ENCODE measurements at places on chromosomes 16 and 17. TPM values are rescaled to one million over a fixed set of nuclear protein-coding genes. Genes with fewer than 3 reads are reported as not detected.

GRCh38 chr17:69524854-69525253, 110.4 kb downstream of the MAP2K6 start:
- DNase-seq, result no peak

GRCh38 chr17:16477255-16477654, 14.7 kb downstream of the LRRC75A start:
- no peak for DNase-seq

DNA sequence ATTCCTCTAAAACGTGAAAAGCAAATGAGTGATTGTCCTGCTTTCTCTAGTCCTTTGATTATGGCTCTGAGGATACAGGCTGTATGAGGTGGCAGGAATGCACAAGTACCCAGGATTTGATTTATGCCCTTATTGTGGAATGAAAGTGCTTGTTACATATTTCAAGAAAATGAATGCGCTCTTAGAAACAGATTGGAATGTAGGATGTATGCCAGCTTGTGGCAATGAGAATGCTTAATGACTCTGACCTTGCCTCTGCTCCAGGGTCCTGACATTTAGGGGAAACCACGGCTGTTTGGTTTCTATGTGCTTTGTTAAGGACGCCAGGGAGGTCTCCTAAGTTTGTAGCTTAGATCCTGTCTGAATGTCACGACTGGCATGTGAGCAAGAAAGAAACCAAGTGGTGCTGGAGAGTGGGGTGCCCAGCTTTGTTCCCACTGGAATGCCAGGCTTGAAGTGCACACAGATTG, 22.0 kb downstream of the PRCD start:
- DNase-seq, result no peak

- DNase-seq, result no peak
Observed at GRCh38 chr16:75420987-75421819, 12.1 kb downstream of the CFDP1 start.

DNA sequence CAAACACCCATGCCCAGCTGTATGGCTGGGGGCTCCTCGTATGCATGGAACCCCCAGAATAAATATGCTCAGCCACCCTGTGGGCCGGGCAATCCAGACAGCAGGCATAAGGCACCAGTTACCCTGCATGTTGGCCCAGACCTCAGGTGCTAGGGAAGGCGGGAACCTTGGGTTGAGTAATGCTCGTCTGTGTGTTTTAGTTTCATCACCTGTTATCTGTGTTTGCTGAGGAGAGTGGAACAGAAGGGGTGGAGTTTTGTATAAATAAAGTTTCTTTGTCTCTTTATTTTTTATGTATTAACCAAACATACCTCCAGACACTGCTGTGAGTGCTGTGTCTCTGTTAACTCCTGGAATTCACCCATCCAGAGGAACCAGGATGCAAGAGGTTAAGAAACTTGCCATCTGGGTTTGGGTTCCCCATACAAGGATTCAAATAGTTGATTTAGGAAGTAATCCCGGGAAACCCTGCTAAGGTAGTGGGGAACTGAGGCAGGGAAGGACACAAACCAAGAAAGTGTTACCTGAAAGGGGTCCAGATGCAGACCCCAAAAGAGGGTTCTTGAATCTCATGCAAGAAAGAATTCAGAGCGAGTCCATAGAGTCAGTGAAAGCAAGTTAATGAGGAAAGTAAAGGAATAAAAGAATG, 37.4 kb upstream of the IL21R start:
- no peak for DNase-seq

GRCh38 chr17:14446825-14447224, 145.9 kb downstream of the HS3ST3B1 start:
- DNase-seq, result no peak

DNA sequence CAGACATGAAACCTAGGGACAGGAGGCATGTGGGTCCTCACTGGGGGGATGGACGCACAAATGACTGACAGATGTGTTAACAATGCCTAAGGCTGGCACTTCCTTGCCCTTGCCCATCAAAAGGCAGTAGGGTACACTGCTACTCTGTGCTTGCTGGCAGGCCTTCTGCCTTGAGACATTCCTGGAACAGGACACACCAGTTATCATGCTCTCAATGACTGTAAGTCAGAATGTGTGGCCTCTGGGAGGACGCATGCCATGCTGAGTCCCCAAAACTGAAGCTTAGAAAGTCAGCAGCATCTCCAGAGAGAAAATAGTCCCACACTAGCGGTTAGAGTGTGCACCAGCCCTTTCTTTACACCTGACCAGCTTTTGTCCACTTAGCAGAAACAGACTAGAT, 16.1 kb upstream of the SREBF1 start:
- DNase-seq, result no peak

DNA sequence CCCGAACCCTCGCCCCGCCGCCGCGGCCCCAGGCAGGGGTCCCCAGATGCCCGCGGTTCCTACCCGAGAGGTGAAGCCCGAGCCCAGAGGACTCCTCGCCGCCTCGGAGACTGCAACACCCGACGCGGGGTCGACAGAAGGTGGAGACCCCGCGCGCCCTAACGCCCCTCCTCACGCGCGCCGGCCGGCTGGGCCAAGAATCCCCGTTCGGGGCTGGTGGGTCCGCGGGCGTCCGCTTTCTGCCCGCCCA, 515 bp downstream of the SUMO2 start:
- DNase-seq, result peak; percentile 90

GRCh38 chr17:21140911-21141310, 14.1 kb downstream of the DHRS7B start:
- no peak for DNase-seq

- peak; percentile 99 for DNase-seq
Observed at GRCh38 chr17:59331129-59331928, at the start of gene YPEL2. TSS of gene YPEL2 (plus strand) at chr17:59331655. CDS start at chr17:59353410, 21,755 bp downstream.

GRCh38 chr17:11803231-11803969, 193.9 kb downstream of the ZNF18 start:
- DNase-seq, result no peak

GRCh38 chr17:19368229-19368628, 5.7 kb upstream of the B9D1 start:
- DNase-seq, result no peak

DNA sequence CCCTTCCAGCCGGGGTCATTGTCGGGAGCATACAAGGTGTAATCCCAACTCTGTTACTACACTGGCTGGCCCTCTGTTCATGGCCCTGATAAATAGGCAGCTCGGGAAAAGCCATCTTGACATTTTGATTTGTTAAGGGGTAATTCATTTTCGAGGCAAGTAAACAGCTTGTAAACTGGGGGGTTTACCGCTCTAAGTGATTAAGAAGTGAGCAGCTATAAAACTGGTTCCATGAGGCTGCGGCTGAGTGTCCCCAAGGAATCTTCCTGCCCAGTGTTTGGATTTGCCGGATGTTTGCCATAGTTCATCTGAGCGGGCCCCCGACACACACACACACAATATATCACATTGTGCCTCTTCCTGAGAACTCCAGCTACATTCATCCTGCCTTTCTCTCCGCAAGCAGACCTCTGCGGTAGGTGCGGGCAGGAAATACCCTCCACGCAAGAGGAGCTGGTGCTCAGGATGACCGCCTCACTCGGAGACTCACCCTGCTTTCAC, 92.2 kb downstream of the SOCS1 start:
- DNase-seq, result peak; percentile 69

Gene CDH5
- not detected for total RNA-seq

Gene PLXDC1
- 11.1 TPM for total RNA-seq
